Lung microvascular endothelial cell (primary cell): ENCODE measurements at places on chromosomes 2 and 18.

DNA sequence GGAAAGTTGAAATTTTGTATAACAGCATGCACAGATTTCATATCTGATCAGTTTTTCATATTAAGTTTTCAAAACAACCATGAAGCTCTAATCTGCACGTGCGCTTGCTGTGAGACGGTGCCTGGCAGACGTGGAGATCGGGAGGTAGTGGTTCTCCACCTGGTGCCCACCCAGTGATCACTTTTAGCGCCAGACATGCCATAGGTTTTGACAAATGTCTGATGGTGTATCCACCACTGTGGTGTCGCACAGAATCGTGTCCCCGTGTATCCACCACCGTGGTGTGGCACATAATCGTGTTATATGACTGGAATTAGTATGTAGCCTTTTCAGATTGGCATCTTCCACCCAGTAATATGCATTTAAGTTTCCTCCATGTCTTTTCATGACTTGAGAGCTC lies 40.9 kb upstream of the KCNG2 start:
- no peak for DNase-seq

DNA sequence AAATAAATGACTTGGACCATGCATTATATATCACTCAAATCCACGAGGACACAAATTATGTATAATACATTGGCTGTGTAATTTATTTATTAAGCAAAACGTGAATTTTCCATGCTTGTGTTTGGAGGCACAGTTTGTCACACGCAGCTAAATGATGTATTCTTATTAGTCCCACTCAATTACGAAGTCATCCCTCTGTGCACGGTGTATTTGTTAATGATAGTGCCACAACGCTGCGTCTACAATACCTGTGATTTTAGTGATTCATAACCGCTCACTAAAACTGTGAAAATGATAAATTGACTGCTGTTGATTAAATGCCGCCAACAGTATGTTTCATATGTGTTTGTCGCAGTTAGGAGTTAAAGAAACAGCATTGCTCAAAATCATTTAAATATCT lies 358.3 kb downstream of the ZNF516 start:
- no peak for DNase-seq

- no peak for DNase-seq
Observed at GRCh38 chr2:168528016-168528415, 71.9 kb downstream of the CERS6 start.

DNA sequence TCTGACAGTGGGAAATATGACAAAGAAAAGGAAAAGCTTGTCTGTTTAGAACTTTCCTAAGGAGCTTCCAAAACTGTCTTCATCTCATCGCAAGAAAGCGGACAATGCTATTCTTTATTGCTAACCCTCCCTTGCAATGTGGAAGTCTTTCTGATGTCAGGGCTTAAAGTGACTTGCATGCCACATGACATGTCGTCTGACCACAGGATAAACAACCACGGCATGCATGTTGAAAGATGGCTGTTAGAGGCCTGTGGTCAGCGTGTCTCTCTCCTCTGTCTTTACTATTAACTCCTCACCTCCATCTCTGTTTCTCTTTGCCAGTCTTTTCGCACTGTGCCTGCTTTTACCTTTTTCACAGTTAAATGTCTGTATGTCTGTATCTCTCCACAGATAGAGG lies 389.8 kb downstream of the LNPK start:
- no peak for DNase-seq

GRCh38 chr2:12895017-12895416 lies 178.3 kb downstream of the TRIB2 start:
- DNase-seq = no peak

- no peak for DNase-seq
Observed at GRCh38 chr18:36450264-36450663, 152.8 kb downstream of the FHOD3 start.
